Ureter (tissue), 1 donor: ENCODE measurements at places on chromosomes 2 and 18. TPM values are rescaled to one million over a fixed set of nuclear protein-coding genes. Genes with fewer than 3 reads are reported as not detected.

DNA sequence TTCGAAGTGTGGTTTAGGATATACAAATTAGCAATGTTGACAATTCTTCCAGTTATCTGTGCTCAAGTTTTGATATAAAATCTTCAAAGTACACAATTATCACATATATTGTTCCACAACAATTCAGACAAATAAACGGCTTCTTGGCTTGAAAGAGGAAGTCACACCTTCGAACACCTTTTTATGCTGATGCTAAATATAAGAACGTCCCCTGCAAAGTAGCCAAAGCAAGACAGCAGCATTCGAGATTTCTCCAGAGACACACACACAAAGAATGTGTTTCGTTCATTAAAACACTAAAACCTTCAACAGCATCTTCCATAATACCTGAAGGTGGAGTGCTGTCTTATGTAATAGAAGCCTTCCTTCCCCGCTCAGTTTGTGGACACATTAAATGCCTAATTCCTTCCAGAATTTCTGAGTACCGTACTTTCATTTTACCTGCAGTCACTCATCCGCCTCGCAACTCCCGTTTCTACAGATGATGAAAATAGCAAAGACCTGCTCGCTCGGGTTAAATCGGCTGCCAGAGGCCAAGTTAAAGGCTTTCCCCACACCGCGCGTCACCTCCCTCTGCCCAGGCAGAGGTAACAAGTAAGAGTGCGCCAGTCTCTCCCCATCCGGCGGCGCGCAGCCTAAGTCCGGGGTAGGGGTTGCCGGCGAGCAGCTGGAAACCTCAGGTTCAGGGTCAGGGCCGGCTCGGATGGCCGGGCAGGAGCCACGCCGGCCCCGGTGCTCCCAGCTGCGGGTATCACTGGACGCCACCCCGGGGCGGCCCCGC is 847 bp downstream of the SERPINE2 start:
- DNase-seq: no peak

Gene KHK
- 2.6 TPM for total RNA-seq

DNA sequence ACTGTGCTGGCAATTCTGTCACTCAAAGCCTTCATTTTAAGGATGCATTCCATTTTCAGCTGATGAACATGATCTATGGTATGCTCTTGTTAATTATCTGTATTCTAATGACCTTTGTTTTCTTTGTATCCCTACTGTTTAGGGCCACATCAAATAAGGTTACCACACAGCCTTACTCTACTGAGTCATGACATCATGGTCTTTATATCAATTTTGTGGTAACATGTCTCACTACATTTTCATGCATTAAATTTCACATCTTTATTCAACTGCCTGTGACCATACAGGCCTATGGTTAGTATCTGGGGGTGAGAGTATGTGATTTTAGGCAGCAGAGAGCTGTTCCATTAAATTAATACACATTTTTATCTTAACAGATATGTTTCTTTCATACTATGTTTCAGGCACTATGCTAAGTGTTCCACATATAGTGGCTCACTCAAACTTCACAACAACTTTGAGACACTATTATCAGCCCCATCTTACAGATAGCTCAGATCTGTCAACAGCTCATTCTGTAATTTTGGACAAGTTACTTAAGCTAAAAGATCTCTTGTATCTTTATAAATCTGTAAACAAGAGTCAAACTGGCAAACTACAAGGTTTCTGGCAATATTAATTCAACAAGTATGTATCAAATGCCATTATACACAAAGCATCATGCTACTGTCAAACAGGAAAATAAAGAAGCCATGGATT is 18.0 kb downstream of the LRPPRC start:
- DNase-seq: no peak

DNA sequence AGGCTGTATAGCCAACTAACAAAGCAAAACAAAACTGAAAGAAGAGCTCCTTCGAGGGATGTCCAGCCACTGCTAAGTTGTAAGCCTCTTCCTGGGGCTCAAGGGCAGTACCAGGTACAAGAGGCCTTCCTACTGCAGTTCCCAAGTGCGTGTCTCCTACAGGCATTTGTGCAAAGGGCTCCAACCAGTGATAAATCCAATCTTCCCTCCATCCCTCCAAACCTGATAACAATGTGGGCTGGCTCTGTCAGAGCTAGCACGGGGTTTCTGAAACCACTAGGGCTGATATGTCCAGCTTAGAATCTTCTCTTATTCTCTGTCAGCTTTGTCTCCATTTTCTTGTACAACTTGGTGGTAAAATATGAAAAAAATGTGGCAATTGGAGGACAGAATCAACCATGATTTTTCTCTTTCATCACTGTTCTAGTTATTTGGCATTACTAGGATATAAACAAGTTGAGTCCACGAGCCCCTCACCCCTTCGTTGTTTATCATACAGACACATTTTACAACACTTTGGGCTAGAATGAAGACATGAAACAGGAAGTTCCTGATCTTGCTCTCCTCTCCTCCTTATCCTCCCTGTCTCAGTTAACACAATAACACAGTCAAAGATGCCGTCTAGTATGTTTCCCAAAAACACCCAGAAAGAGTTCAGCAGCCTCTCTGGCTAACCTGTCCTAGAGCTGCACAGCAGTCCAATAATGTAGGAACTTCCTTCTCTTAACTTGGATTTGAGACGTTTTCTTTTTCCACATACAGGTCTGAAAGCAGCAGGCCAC is 35.4 kb upstream of the WIPF1 start:
- no peak for DNase-seq

GRCh38 chr2:134796373-134796772 is 42.0 kb upstream of the ACMSD start:
- no peak for DNase-seq

Gene PPP4R1
- total RNA-seq: 156 TPM
